ENCODE measurements at places on chromosomes 5 and 9.
A peak's percentile ranks its signal among the peaks of the same experiment; 100 is the strongest.

DNA sequence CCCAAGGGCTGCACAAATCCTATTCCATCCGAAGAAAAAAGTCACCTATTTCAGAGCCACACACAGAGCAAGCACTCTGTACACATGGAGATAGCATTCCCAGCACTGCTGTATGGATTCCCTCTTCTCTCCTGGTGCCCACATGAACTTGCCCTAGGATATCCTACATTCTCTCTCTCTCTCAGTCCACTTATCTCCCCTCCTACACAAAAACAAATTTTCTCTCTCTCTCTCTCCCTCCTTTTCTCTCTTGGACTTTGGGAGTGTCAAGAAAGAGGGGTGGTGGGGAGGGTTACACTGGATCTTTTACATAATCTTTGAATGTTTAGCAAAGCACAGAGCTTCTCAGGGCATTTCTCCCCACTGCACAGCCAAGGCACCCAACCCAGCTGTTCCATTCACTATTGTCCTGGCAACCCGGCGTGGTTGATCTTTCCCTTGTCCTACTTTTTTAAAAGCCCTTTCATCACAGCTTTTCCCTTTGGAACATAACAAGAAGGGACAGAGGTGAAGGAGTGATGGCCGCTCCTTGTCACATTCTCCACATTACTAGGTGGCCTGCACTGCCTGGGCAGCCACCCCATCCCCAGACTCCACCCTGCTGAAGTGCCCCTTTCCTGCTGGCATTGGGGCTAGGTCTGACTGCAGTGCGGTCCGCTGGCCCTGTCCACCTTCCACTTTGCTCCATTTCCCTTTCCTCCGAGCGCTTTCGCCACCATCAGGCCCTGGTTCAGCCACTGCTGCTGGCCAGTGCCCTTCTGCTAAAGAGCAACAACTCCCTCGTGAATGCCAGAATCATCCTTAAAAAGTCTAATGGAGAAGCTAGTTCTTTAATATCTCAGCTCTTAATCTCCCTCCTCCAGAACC lies 22.2 kb upstream of the SLC1A3 start:
- DNase-seq: no peak

DNA sequence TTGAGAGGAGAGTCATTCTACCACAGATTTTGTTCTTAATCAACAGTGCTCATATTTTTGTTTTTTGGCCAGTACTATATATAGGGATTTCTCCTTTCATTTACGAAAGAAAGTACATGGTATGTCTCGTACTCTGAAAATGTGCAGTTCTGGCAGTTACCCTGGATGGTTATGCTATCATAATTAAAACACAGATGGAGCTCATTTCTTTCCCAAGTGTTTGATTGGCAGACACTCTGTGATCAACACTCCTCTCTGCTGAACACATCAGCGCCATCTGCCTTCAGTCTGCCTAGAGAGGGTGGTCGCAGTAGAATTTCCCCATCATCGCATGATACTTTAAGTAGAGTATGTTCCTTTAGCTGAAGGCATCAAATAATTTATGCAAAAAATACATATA lies 64.5 kb downstream of the PAM start:
- DNase-seq: no peak

GRCh38 chr9:93107825-93108161 lies 11.8 kb downstream of the CARD19 start:
- DNase-seq: no peak

GRCh38 chr5:175464074-175464941 lies 14.1 kb upstream of the SFXN1 start:
- peak; percentile 19 for DNase-seq

- DNase-seq: no peak
Measured at GRCh38 chr5:81756016-81756415, 5.1 kb upstream of the SSBP2 start.

GRCh38 chr9:126371007-126371870 lies 44.6 kb downstream of the MVB12B start:
- DNase-seq: no peak

- DNase-seq: no peak
Measured at GRCh38 chr5:90096415-90097081, 313.0 kb downstream of the CETN3 start.

GRCh38 chr9:36864491-36865410 lies 169.3 kb downstream of the PAX5 start:
- DNase-seq: no peak

DNA sequence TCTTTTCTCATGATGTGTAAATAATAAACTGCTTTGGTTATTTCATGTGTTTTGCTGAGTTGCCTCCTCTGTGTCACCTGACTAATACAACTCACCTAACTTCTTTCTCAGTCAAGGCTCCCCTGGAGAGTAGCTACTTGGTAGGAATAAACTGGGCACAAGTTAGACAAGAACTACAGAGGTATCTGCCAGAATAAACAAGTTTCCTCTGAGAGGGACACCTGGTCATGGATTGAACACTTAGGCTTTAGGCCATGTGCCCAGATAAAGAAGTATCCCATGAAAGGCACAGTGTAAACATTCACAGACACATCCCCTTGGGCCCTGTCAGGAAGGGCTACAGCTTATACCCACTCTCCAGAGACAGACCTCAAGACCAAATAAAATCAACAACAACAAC lies 532.5 kb downstream of the KIF4B start:
- DNase-seq: no peak

GRCh38 chr5:76799588-76799987 lies 19.2 kb upstream of the F2RL1 start:
- no peak for DNase-seq

DNA sequence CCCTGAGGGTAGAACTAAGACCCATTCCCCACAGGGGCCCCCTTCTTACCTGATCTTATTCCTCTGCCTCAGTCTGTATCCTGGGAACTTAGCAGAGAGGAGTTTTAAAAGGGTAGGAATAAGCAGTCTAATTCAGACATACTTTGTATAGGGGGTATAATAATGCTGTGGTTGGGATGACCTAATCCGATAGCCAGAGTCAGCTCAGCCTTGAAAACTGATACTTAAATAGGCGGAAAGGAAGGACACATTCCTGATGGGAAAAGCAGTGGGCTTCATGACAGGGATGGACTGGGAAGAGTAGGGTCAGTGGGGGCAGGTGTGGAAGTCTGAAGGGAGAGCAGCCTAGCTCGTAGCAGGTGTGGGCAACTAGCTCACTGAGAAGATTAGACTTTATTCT lies 52.2 kb upstream of the TESK1 start:
- no peak for DNase-seq

DNA sequence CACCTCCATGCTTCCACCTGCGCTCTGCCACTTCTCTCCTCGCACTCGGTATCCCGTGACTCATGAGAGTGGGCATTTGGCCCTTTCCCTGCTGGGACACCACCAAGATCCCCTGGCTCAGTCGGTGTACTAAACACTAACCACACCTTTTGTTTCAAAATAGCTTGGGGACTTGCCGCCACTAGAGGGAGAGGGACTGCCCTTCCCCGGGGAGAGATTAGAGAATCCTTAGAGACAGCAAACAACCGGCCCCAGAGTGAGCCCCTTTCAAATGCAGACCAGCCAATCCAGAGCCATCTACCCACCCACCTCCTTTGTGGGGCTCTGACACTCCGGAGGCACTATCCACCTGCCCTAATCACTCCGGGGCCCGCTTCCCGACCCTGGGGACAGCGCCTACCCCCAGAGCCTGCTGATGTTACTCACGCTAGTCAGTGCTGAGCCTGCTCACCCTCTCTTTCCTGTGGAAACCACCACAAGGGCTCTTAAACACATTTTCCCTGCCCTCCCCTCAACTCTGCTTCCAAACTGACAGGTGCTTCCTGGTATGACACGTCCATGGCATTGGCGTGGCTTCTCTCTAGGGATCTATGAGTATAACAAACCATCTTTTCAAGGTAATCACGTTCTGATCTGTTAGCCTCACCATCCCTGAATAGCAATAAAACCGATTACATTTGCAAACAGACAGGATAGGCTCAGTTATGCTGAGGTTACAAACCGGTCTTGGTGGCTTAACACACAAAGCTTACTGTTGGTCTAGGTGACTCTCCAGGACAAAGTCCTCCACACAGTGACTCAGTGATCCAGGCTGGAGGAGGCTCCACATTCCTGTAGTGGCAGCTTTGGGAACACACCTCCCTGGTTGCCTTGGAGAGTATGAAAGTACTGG lies 180.1 kb upstream of the MVB12B start:
- no peak for DNase-seq

- DNase-seq: no peak
Measured at GRCh38 chr9:96554326-96554725, 65.3 kb downstream of the CDC14B start.

DNA sequence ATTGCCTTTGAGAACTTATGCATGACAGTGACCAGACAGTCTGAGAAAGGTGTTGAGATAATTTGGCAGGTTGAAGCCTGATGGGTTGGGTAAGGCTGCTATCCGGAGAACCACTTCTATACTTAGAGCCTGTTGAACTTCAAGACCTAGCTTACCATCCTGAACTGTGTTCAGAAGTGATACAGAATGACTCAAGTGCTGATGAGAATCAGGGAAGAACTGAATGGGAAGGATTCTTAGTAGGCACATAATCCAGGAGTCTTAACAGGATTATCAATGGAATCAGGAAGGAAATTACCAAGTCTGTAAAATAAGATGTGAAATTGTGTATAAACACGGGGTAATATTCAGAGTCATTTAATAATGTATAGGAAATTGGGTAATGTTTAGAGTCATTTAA lies 9.0 kb upstream of the PAPPA start:
- DNase-seq: no peak

DNA sequence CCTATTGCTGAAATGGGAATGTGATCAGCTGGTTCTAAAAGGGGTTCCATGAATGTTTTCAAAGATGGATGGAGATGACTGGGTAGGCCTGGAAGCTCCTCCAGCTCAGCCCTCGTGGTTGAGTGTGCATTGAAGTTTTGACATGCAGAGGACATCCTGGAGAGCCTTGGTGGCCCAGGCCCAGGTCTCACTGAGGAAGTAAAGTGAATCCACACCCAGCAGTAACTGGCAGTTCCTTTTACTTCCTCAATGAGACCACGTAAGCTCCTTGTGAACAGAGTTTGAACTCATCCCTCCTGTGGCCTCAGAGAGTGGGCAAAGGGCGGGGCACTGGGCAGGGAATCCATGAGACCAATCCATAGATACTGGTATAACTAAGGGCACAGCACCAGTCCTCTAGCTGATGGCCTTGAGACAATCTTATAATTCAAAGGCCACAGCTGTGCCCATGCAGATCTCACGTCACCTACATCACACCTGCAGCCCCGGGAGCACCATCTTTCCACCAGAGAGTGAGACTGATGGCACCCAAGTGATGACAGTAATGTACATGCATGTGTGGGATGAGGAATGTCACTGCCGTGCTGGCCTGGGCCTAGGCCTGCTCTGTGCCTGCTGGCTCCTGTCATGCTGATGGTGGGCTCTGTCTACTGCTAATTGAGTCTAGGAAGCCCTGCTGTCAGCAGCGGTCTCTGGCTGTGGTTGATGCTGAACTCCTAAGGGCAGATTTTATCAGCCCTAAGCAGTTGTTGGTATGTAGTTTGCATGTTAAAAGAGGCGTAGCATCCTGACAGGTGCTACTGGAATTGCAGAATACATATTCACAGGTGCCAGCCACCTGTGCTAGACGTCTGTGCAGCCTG lies 257.8 kb downstream of the FSTL4 start:
- DNase-seq: no peak

- DNase-seq: no peak
Measured at GRCh38 chr9:131590449-131590848, 45.1 kb downstream of the PRRT1B start.

- no peak for DNase-seq
Measured at GRCh38 chr5:139132515-139132914, 65.7 kb downstream of the SIL1 start.

GRCh38 chr5:133781436-133782225 lies 169.3 kb upstream of the FSTL4 start:
- no peak for DNase-seq

DNA sequence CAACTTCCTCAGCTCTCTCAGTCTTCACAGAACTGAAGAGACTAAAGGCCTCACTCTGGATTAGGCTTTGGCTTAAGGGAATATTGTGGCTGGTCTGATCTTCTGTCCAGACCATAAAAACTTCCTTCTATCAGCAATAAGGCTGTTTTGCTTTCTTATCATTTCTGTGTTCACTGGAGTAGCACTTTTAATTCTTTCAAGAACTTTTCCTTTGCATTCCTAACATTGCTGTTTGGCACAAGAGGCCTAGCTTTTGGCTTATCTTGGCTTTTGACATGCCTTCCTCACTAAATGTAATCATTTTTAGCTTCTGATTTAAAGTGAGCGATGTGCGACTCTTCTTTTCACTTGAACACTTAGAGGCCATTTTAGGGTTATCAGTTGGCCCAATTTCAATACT lies 88.7 kb upstream of the ACOT12 start:
- DNase-seq: no peak

GRCh38 chr5:83567741-83568140 lies 96.2 kb downstream of the VCAN start:
- DNase-seq: no peak

GRCh38 chr9:76680716-76681425 lies 83.4 kb upstream of the PCA3 start:
- DNase-seq: no peak

DNA sequence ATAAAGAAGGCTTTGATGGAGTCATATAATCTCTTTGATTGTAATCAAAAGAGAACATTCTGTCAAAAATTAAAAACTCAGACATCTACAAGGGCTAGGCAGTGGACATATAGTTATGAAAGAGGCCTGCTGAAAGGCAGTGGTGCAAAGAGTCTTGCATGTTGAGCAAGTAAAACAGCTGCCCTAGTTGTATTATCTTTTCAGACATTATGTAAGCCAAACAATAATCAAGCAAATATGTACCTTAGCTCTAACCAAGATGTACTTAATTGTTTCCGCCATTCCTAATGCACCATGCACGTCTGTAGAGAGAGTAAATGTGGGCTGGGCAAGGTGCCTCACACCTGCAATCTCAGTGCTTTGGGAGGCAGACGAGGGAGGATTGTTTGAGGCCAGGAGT lies 14.3 kb downstream of the GAPT start:
- no peak for DNase-seq

- DNase-seq: no peak
Measured at GRCh38 chr9:122216798-122217418, 11.8 kb downstream of the LHX6 start.

DNA sequence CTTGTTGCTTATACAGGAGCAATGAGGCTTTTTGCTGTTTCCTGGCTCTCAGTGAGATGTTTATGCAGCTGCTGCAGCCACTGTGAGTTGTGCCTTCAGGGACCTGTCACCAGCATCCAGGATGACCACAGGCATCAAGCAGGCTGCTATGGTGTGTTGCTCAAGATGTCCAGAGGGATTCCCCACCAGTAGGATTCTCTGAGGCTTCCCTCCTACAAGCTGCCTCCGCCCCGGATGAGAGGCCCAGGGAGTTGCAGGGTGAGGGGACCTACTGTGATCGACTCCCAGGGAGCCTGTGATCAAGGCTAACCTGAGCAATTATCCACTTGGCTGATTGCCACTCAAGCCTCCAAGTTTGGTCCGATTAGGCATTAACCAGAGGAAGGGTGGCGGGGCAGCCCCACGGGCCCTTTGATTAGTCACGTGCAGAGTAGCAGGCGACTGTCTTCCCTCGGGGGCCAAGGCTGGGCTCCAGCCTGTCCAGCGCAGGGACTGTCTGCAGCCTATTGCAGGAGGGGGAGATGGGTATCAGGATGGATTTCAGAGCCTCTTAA lies 1.8 kb upstream of the FAT2 start:
- DNase-seq: no peak

GRCh38 chr5:96245140-96246091 lies 187.6 kb downstream of the PCSK1 start:
- no peak for DNase-seq
